ENCODE measurements at places on chromosomes 6 and 20.
A peak's percentile ranks its signal among the peaks of the same experiment; 100 is the strongest.

DNA sequence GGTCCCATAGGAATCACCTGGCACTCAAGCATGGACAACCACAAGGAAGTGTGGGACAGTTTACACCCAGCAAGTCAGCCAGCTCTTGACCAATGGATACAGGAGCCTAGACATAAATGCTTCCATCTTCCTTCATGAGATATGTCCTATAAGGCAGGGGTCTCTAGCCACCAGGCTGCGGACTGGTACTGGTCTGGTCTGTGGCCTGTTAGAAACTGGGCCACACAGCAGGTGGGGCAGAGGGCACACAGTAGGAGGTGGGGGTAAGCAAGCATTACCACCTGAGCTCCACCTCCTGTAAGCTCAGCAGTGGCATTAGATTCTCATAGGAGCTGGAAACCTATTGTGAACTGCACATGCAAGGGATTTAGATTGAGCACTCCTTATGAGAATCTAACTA lies 437.1 kb downstream of the CD109 start:
- DNase-seq, result no peak

- no peak for DNase-seq
Measured at GRCh38 chr6:93916716-93917115, 497.4 kb upstream of the EPHA7 start.

GRCh38 chr6:52516943-52517342 lies 59.9 kb downstream of the TRAM2 start:
- DNase-seq, result no peak

DNA sequence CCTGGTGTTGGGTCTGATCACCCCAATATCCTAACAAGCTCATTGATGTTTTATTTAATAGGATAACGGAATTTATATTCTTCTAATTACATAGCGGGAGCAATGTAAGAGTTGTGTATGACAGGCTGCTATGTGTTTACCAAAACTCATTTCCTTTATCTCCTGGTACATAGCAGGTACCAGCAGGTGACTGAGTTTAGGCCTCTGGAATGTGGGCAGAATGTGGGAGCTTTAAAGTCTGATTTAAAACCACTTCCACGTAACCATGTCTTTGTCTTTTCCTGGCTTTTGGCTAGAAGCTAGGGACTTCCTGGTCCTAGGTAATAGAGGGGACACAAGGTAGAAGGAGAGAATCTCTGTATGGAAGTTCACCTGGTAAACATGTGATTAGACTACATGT lies 504.6 kb upstream of the SYNCRIP start:
- no peak for DNase-seq

DNA sequence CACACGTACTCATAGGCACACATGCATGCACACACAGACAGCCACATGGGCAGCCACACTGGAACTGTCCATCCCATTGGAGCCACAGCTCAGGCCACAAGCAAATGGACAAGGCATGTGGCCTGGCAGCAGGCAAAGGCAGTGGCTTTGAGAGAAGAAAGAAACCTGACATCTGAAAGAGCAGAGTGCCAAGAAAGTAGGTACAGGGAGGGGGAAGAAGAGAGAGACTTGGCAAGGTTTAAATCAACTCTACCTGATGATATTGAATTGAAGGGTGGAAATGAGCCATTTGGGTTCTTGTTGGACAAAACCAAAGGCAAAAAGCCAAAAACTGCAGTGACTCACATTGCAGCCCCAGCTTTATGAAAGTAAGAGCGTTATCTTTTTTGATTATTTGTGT lies 142.7 kb downstream of the PCSK2 start:
- no peak for DNase-seq

DNA sequence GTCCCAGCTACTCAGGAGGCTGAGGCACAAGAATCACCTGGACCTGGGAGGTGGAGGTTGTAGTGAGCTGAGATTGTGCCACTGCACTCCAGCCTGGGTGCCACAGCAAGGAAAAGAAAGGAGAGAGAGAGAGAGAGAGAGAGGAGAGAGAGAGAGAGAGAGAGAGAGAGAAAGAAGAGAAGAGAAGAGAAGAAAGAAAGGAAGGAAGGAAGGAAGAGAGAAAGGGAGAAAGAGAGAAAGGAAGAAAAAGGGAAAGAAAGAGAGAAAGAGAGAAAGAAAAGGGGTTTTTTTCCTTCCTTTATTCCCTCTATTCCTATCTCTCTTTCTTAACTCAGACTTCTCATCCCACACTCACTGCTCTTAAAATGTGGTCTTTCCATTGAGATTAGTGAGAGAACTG lies 238.7 kb upstream of the PRDM1 start:
- no peak for DNase-seq

GRCh38 chr6:33820243-33820642 lies 16.4 kb upstream of the MLN start:
- DNase-seq, result peak; percentile 86

GRCh38 chr20:32544893-32545840 lies 40.0 kb downstream of the NOL4L start:
- DNase-seq, result no peak

- peak; percentile 21 for DNase-seq
Measured at GRCh38 chr6:140921366-140922226, 1211.1 kb upstream of the GJE1 start.
